ENCODE measurements at places on chromosomes 1 and 21. TPM values are rescaled to one million over a fixed set of nuclear protein-coding genes. Genes with fewer than 3 reads are reported as not detected.

The CITED4 gene
- total RNA-seq = 67.0 TPM

The SLAMF7 gene
- 6.5 TPM for total RNA-seq

The CYP4Z1 gene
- 0.29 TPM for total RNA-seq

The ATP1A2 gene
- 0.51 TPM for total RNA-seq

The TFAP2E gene
- 0.18 TPM for total RNA-seq

The GBP3 gene
- total RNA-seq = 3.6 TPM

The C1orf146 gene
- not detected for total RNA-seq

The KIF26B gene
- 4.5 TPM for total RNA-seq

The UBE2J2 gene
- total RNA-seq = 22.0 TPM

The TNFAIP8L2 gene
- 2.1 TPM for total RNA-seq

The TMEM53 gene
- total RNA-seq = 5.4 TPM

The MRPS21 gene
- 22.1 TPM for total RNA-seq

The ZMYND12 gene
- total RNA-seq = 2.1 TPM

The CCDC27 gene
- total RNA-seq = not detected

The S100A16 gene
- 30.8 TPM for total RNA-seq

DNA sequence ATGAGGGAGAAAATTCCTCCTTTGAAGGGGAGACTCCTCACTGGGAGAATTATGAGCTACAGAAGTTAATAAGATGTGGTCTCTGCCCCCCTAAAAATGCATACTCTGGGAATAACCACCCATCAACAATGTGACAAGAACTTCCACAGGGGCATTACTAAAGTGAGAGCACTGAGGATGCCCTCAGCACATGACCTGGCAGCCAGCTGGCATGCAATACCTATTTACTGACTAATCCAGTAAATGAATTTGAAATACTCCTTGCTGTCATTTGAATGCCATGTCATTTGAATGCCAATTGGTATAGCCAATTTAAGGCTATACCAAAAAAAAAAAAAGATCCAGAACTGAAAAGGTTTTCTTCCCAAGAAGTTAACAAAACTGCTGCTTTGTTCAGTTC is 30.8 kb downstream of the PLPP3 start:
- peaks cover 63% of the 10 kb centered on the region for H3K4me1 ChIP-seq
- H3K27me3 ChIP-seq = no peaks in the 10 kb centered on the region
- H3K27ac ChIP-seq = no peak overlapping the region

GRCh38 chr1:201634261-201634660 is 95.3 kb downstream of the NAV1 start:
- no peaks in the 10 kb centered on the region for H3K27me3 ChIP-seq
- H3K36me3 ChIP-seq = no peaks in the 10 kb centered on the region
- no peak overlapping the region for H3K4me3 ChIP-seq
- no peaks in the 10 kb centered on the region for H3K4me1 ChIP-seq
- DNase-seq = no peak
- no peak overlapping the region for H3K27ac ChIP-seq

DNA sequence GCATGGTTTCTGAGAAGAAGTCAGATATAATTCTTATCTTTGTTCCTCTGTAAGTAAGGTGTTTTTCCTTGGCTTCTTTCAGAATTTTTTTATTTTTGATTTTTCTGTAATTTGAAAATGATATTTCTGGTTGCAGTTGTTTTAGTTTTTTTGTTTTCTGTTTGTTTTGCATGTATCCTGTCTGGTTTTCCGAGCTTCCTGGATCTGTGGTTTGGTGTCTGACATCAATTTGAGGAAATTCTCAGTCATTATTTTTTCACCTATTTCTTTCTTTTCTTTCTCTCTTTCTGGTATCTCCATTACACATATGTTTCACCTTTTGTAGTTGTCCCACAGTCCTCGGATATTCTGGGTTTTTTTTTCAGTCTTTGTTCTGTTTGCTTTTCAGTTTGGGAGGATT is 97.1 kb upstream of the TLR5 start:
- H3K4me3 ChIP-seq = no peak overlapping the region
- no peak for DNase-seq
- H3K27ac ChIP-seq = no peak overlapping the region
- H3K4me1 ChIP-seq = no peaks in the 10 kb centered on the region
- no peaks in the 10 kb centered on the region for H3K27me3 ChIP-seq
- H3K36me3 ChIP-seq = no peaks in the 10 kb centered on the region

DNA sequence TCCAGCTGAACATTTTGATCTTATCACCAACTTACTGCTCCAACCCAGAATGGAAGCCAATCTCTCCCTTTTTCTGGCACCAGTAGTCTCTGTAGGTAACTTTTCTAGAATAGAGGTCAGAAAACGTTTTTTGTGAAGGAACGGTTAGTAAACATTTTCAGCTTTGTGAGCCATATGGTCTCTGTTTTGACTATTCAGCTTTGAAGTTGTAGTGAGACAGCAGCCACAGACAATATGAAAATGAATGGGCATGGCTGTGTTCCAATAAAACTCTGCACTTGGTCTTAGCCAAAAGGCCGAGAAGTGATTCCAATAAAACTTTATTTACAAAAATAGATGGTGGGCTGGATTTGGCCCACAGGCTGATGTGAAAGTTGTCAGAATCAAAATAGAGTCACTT is 28.9 kb downstream of the MAP10 start:
- no peaks in the 10 kb centered on the region for H3K4me1 ChIP-seq
- H3K4me3 ChIP-seq = no peak overlapping the region
- H3K27me3 ChIP-seq = no peaks in the 10 kb centered on the region

- H3K27ac ChIP-seq = no peak overlapping the region
- peaks cover 6% of the 10 kb centered on the region for H3K4me1 ChIP-seq
- no peak for DNase-seq
- H3K4me3 ChIP-seq = no peak overlapping the region
Measured at GRCh38 chr1:82921759-82922158, 1077.2 kb downstream of the TTLL7 start.

DNA sequence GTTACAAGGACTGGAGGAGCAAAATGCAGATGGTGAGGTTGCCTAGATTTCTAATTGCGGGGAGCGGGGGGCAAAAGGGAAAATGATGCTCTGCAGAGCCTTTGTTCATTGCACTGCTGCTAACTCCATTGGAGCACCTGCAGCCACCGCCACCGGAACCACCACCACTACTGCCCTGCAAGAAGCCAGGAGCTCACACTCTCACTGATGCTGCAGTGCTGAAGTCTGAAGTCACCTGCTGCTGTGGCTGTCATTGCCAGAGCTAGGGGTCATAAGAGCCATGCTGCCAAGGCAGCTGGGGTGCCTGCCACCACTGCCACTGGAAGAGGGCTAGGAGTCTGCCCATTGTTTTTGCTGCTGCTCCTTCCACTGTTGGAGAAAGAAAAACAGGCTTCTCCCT is 7.3 kb upstream of the HPCAL4 start:
- no peaks in the 10 kb centered on the region for H3K27me3 ChIP-seq
- H3K4me3 ChIP-seq = no peak overlapping the region
- no peak for DNase-seq
- no peak overlapping the region for H3K27ac ChIP-seq

DNA sequence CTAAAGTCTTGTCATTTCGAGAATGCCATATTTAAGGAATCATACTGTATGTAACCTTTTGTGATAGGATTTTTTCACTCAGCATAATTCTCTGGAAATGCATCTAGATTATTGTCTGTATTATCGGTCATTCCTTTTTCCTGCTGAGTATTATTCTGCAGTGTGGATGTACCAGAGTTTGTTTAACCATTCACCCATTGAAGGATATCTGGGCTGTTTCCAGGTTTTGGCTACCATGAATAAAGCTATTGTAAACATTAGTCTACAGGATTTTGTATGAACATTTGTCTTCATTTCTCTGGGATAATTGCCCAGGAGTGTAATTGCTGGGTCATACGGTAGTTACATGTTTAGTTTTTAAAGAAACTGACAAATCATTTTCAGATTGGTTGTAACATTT is 61.8 kb downstream of the ATP1A1 start:
- H3K27ac ChIP-seq = no peak overlapping the region
- no peak overlapping the region for H3K4me3 ChIP-seq
- H3K36me3 ChIP-seq = no peaks in the 10 kb centered on the region
- no peak for DNase-seq

GRCh38 chr21:28811860-28812259 is 180.8 kb downstream of the LTN1 start:
- H3K27ac ChIP-seq = no peak overlapping the region
- no peak overlapping the region for H3K4me3 ChIP-seq
- no peaks in the 10 kb centered on the region for H3K36me3 ChIP-seq
- no peaks in the 10 kb centered on the region for H3K27me3 ChIP-seq

- H3K27ac ChIP-seq = no peak overlapping the region
- H3K4me3 ChIP-seq = no peak overlapping the region
- H3K27me3 ChIP-seq = no peaks in the 10 kb centered on the region
- DNase-seq = no peak
- no peaks in the 10 kb centered on the region for H3K36me3 ChIP-seq
Measured at GRCh38 chr1:15574741-15575140, 10.1 kb downstream of the AGMAT start.

DNA sequence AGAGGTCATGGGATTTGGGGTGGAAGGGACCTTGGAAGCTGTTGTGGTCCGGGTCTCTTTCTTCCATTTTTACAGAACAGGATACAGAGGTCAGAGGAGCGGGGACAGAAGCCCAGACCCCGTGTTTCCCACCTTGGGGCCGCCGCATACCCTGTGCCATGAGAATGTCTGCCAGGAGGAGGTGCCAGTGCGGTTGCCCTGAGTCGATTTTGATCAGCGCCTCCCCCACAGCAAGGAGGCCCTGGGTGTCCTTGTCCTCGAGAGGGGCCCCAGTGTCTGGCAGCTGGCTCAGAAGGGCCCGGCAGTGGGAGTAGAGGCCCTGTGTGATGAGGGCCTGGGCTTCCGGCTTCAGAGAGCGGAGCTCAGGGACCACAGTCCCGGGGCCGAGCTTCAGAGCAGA is 12.3 kb upstream of the MMEL1 start:
- no peak overlapping the region for H3K27ac ChIP-seq
- H3K4me3 ChIP-seq = no peak overlapping the region
- peaks cover 8% of the 10 kb centered on the region for H3K4me1 ChIP-seq
- H3K27me3 ChIP-seq = no peaks in the 10 kb centered on the region
- no peaks in the 10 kb centered on the region for H3K36me3 ChIP-seq
- DNase-seq = peak; percentile 45

DNA sequence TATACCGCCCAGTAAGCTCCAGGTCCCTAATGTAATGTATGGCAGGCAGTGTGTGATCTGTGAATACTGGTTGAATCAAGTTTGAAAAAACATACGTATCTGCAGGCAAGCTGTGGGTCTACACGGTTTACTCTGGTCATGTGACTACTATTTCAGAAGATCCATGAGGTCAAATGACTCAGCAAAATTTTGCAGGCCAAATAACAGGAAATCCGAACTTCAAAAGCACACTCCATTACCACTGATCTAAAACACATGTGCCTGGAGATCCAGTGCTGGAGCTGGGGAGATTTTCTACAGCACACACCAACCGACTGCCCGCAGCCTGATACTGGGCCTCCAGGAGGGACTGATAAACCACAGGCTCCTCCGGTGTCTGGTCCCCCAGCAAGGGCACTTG is 64.5 kb upstream of the SLC44A3 start:
- H3K36me3 ChIP-seq = no peaks in the 10 kb centered on the region
- peaks cover 32% of the 10 kb centered on the region for H3K4me1 ChIP-seq
- H3K4me3 ChIP-seq = no peak overlapping the region
- H3K27me3 ChIP-seq = no peaks in the 10 kb centered on the region
- no peak overlapping the region for H3K27ac ChIP-seq

DNA sequence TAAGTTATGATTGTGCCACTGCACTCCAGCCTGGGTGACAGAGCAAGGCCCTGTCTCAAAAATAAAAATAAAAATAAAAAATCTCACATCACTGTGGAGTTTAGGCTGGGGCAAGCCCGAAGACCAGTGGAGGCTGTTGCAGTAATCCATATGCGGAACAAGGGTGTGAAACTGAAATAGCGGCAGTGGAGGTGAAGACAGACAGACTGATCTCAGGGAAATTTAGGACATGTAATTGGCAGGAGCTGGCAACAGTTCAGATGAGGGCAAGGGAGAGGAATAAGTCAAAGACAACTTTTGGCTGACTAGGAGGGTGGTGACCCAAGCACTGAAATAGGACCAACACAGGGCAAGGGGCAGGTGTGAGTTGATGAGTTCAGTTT is 8.4 kb downstream of the ARMH1 start:
- H3K27ac ChIP-seq = no peak overlapping the region
- no peaks in the 10 kb centered on the region for H3K4me1 ChIP-seq
- H3K27me3 ChIP-seq = no peaks in the 10 kb centered on the region
- DNase-seq = no peak
- no peak overlapping the region for H3K4me3 ChIP-seq

- DNase-seq = no peak
- H3K27ac ChIP-seq = no peak overlapping the region
- H3K4me1 ChIP-seq = no peaks in the 10 kb centered on the region
- no peaks in the 10 kb centered on the region for H3K27me3 ChIP-seq
- H3K4me3 ChIP-seq = no peak overlapping the region
Measured at GRCh38 chr1:245209658-245210435, 55.1 kb downstream of the KIF26B start.

GRCh38 chr21:32331444-32332305 is 33.0 kb downstream of the MRAP start:
- H3K27me3 ChIP-seq = no peaks in the 10 kb centered on the region
- H3K27ac ChIP-seq = no peak overlapping the region
- no peaks in the 10 kb centered on the region for H3K4me1 ChIP-seq
- no peak for DNase-seq

- no peak overlapping the region for H3K27ac ChIP-seq
- peak; percentile 26 for DNase-seq
- no peaks in the 10 kb centered on the region for H3K36me3 ChIP-seq
- H3K4me3 ChIP-seq = no peak overlapping the region
- H3K27me3 ChIP-seq = no peaks in the 10 kb centered on the region
Measured at GRCh38 chr1:64499966-64500365, 30.0 kb downstream of the CACHD1 start.

GRCh38 chr21:39984286-39984991 is 117.2 kb downstream of the PCP4 start:
- no peak overlapping the region for H3K4me3 ChIP-seq
- H3K27ac ChIP-seq = no peak overlapping the region
- DNase-seq = no peak
- no peaks in the 10 kb centered on the region for H3K27me3 ChIP-seq
- no peaks in the 10 kb centered on the region for H3K4me1 ChIP-seq

- no peaks in the 10 kb centered on the region for H3K27me3 ChIP-seq
- no peak for DNase-seq
- no peaks in the 10 kb centered on the region for H3K4me1 ChIP-seq
- H3K4me3 ChIP-seq = no peak overlapping the region
- no peak overlapping the region for H3K27ac ChIP-seq
Measured at GRCh38 chr1:32272557-32273390, 19.1 kb upstream of the HDAC1 start.

- DNase-seq = no peak
- no peak overlapping the region for H3K27ac ChIP-seq
- no peaks in the 10 kb centered on the region for H3K27me3 ChIP-seq
- no peaks in the 10 kb centered on the region for H3K4me1 ChIP-seq
- no peak overlapping the region for H3K4me3 ChIP-seq
Measured at GRCh38 chr21:38853421-38853919, 47.7 kb downstream of the ETS2 start.

DNA sequence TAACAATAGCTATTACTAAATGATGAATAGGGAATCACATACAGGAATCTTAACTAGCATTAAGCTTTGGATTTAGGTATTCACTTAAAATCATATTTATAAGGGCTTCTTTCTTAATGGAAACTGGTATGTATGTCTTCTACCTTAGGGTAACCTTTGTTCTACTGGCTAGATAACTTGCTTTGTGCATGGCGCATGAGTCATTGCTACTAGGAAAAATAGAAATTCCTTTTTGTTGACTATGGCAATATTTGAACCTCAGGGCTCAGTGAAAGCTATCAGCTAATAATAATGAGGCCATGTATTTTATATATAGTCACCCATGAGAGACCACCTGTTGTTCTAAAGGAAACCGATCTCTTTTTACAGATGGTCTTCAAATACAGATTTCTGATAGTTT is 72.5 kb downstream of the RPS6KC1 start:
- no peaks in the 10 kb centered on the region for H3K27me3 ChIP-seq
- H3K36me3 ChIP-seq = no peaks in the 10 kb centered on the region
- DNase-seq = no peak
- H3K4me1 ChIP-seq = peaks cover 4% of the 10 kb centered on the region
